ENCODE measurements at places on chromosomes 3 and 15.
A peak's percentile ranks its signal among the peaks of the same experiment; 100 is the strongest.

GRCh38 chr15:31343831-31344230, 17.2 kb downstream of the KLF13 start:
- no peak for DNase-seq

DNA sequence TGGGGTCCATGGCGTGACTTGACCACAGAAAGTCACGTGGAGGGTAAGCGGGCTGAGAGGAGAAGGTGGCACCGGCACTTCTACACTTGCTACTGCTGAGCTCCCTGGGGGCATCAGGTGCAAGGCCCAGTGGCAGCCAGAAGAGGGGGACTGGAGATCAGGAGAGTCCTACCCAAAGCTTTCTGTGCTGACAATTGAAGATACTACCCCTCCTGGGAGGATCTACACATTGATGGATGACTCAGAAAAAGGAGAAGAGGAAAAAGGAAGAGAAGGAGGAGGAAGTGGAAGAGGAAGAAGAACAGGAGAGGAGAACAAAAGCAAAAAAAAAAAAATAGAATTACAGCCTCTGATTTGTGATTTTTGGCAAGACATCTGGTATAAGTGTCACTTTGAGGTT, 41.2 kb downstream of the MYO5C start:
- DNase-seq = no peak

DNA sequence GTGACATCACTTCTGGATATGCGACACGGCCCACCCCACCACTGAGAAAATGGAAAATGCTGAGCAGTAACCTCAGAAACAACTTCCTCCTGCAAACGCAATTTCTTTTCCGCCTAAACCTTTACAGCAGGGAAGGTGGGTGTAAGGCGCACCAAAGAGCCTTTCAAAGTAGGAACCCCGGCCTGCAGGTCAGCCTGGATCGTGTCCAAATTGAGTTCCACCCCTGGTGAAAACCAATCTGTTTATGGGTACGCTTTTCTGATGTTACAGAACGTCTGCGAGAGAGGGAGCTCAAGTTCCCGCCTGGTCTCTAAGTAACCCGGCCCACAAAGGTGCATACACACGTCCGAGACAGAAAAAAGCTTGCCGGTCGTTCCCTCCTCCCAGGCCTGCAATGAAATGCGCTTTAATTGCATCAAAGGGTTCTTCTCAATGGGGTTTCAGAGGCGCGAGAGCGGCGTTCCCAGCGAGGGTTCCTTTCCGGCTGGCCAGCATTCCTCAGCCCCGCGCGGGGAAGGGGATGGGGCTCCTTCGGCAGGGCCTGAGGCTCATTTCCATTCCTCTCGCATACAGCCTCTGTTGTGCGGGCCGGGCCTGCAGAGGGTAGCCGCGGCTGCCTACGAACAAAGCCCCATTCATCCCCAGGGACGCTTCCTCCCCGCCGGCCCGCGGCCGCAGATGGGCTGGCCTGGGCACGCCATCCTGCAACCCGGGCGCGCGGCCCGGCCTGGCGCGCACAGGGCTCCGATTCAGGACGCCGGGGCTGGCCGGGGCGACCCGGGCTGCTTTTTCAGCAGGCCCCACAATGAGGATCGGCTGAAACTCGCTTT, 138.1 kb downstream of the TMCO5A start:
- no peak for DNase-seq

DNA sequence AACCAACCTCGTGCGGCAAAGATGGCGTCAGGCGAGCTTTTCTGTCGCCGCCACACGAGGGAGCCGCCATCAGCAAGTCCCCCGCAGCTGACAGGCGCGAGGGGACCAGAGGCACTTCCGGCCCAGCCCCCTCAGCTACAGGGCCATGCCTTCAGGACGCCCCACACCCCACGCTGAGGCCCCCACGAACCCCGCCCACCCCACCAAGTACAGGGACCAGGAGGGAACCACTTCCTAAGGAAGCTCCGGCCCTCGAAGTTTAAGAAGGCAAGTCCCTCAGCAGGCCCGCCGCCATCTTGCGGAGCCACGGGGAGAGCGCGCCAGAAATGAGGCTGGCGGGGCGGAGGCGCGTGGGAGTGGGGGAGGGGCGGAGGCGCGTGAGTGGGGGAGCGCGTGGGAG, 790 bp downstream of the DAZL start:
- DNase-seq = no peak

DNA sequence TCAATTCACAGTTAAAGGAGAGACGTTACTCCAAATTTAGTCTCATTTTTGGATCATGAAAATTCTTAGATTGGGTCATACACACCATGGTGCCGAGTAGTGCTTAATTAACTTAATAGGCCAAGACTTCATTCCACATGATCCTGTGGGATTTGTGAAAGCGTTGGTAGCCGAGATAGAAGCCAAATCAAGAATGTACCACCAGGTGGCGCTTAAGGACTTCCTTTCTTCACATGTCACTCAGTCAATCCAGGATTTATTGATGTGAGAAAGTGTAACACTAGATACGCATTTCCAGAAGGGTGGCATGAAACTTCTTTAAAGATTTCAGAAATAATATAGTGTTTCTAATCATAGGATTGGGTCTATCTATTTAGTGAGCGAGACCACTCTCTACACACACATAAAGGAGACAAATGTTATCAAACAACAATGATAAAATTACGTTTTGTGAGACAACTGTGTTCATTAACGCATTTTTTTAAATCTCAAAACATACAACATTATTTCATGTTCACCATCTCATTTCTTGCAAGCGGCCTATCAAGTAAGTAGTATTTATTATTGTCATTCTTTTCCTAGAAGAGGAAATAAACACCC, 436.1 kb downstream of the CHL1 start:
- peak; percentile 13 for DNase-seq

- no peak for DNase-seq
Observed at GRCh38 chr3:184077881-184078280, 19.0 kb upstream of the HTR3E start.

- no peak for DNase-seq
Observed at GRCh38 chr15:31516440-31516839, 189.8 kb downstream of the KLF13 start.

DNA sequence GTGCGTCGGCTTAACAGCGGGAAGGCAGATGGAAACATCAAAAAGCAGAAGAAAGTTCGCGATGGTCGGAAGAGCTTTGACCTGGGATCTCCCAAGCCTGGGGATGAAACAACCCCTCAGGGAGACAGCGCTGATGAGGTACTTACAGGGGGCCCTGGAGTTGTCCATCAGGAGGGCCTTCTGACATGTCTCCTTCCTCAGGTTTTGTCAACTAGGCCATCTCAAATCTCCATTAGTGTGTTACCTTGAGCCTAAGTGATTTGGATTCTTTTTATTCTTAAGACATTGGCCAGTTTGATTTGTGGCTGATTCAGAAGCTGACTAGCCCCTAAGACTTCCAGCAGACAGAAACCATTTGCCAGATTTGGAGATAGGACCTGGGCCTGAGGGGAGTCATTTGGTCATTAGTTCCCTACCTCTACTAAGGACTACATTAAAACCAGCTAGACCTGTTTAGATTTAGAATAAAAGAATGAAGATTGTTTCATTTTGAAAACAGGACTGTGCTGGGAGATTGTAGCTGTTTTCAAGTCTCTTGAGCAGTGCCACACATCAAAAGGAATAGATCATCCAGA, 97.6 kb upstream of the UMPS start:
- no peak for DNase-seq

- no peak for DNase-seq
Observed at GRCh38 chr3:110267304-110267845, 804.2 kb upstream of the NECTIN3 start.
